ENCODE measurements at places on chromosomes 12 and 14.
A peak's percentile ranks its signal among the peaks of the same experiment; 100 is the strongest.

DNA sequence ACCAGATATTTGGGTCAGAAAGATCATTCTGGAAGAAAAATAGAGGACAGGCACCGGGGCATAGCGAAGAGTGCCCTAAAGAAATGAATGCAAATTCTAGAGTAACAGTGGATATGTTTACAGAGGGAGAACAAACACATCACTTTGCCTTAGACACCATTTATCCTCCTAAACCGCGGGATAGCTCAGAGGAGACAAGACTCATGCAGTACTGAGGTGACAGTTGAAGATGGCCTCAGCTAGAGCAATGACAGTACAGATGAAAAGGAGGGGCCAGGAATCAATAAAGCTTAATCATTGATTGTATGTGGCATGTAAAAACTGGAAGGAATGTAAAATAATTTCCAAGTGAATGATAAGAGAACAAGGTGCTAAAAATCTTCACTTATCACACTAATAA lies 10.5 kb upstream of the PPP1R12A start:
- no peak for DNase-seq

DNA sequence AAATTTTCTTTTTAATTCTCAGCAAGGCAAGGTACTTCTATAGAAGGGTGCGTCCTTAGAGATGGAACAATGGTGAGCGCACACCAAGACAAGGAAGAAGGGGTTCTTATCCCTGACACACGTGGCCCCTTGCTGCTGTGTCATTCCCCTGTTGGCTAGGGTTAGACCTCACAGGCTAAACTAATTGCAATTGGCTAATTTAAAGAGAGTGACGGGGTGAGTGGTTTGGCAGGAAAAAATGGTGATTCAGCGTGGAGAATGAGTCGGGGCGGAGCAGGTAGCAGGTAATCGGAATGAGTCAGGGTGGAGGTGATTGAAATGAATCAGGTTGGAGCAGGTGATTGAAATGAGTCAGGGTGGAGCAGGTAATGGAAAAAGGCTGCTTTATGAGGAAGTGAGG lies 36.3 kb upstream of the HECTD1 start:
- DNase-seq = peak; percentile 68

GRCh38 chr12:1859643-1860042 lies 39.3 kb downstream of the LRTM2 start:
- peak; percentile 67 for DNase-seq

- no peak for DNase-seq
Measured at GRCh38 chr12:93025145-93026103, 96.3 kb upstream of the EEA1 start.

DNA sequence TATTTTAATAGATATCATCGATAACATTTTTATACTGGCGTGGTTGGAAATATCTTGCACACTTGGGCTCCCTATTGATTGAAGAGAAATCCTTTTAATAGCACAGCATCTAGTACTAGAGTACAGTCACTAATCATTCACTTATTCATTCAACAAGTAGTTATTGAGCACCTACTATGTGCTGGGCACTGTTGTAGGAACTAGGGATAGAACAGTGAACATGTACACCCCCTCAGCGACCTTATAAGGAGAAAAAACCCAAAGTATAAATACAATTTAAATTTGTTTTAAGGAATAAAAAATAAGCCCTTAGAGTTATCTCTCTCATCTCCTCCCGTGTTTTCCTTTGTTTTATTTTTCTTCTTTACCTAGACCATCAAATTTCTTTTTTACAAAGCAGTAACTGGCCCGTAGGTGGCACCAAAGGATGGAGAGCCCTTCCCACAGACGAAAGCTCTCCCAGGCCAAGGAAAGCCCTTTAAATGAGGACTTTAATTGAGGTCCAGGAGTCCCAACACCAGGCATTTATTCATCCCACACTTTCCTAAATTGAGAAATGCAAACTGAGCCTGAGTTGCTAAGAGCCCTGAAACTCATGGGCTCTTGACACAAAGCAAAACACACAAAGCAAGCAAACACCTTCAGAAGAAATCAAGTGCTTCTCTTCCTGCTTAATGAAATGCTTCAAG lies 29.0 kb downstream of the PEBP1 start:
- DNase-seq = peak; percentile 66

DNA sequence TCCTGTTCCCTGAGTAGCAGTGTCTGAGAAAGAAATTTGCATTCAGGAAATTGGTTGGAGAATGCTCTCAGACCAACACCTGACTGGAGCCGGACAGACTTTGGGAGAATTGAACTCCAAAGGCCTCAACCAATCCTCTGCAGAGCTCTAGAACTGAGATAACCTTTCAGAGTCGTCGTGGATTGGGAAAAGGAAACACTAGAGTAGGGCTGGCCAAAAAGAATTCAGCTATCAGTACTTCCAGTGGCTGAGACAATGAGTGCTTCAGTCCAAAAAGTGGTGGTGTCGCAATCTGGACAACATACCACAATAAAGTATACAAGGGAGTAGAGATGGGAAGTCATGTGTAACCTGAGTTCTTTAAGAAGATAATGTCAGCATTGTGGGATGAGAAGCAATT lies 377.1 kb downstream of the SLC16A7 start:
- DNase-seq = no peak

- DNase-seq = no peak
Measured at GRCh38 chr14:93309427-93309966, 23.3 kb downstream of the BTBD7 start.

DNA sequence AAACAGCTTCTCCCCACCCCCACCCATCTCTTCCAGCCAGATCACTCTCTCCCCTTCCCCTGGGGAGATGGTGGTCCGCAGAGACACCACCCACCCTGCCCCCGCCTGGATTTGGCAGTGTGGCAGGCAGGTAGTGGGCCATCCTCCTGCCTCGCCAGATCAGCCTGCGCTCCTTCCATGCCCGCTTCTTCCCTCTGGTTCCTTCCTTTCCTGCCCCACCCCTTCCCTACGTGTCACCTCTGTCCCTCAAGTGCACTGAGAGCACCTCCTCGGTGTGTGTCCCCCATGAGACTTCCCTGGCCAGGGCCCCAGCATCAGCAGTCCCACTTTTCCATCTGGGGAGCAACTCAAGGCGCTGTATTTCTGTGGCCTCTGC lies 632 bp downstream of the NYNRIN start:
- DNase-seq = no peak

DNA sequence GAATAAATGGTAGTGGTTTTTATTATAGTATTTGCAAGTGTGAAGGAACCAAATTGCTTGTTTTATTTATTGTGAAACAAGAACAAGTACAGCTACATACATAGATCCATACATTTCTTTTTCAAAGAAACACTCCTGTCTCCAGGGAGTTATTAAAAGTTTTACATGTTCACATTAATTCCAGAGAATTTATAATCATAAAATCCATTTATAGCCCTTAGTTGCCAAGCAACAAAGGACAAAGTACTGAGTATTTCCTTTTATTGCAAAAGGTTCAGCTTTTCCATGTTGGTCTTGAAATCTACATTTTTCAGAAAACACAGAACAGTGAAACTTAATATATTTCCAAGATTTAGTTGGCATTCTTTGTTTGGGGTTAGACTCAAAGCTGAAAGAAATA lies 9.5 kb downstream of the MYRFL start:
- DNase-seq = no peak

GRCh38 chr12:51406290-51406689 lies 15.1 kb upstream of the GALNT6 start:
- no peak for DNase-seq

DNA sequence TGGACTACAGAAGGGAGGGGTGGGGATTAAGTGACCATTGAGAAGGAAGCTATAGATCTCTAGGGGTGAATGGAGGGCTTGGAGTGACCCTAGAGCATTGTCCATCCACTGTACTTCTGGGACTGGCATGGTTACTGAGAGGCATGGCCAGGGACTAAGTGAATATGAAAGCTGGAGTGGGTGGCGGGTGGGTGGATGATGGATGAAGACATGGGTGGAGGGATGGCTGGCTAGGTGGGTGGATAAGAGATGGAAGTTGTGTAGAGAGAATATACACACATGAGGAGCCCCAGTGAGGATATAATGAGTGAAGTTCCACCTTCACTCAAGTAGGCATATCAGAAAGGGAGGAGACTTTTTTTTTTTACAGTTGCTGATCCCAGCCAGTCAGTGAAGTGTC lies 65.5 kb upstream of the NRXN3 start:
- DNase-seq = no peak

DNA sequence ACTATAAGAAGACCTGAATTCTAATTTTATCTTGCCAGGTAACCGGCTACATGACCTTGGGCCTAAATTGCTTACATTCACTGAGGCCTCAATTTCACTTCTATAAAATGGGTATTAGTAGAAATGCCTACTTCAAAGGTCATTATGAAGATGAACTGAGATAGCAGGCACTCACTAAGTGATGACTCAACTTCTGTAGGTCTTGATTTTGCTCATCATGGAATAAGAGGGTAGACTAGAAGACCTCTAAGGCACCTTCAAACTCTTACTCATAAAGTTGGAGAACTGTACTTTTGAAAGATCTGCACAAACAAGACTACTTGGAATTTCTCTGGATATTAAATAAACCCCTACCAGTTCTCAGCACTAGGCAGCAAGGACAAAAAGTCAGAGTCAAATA lies 39.3 kb upstream of the FRMD6 start:
- no peak for DNase-seq

DNA sequence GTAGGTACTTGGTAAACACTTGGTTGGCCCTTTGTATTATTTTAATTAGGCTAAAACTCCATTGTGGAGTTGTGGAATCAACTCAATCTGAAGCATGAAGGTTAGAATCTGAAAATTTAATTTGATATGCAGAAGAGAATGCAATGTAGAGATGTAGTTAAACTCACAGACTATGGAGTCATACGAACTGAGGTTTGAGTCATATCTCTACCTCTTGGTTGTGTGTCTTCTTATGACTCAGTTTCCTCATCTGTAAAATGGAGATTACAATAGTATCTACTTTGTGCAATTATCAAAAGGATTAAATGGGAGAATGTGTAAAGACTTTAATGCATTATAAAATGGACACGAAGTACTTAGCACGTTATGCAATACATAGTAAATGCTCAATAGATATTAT lies 146.0 kb upstream of the IFNG-AS1 start:
- no peak for DNase-seq

DNA sequence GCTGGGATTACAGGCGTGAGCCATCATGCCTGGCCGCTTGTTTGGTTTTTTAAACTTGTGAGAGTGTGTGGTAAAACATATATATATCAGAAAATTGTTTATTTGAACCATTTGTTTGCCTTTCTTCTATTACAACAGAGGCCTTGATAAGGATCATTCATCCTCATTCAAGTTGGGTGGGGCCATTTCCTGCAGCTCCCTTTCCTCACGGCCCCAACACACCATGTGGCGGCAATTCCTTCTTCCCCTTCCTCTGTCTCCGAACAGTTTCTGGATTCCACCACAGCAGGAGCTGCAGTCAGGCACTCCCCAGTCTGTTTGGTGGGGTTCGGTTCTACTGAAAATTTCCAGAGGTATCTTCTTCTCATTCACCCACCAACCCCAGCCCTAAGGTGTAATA lies 42.0 kb upstream of the RASSF3 start:
- DNase-seq = no peak

DNA sequence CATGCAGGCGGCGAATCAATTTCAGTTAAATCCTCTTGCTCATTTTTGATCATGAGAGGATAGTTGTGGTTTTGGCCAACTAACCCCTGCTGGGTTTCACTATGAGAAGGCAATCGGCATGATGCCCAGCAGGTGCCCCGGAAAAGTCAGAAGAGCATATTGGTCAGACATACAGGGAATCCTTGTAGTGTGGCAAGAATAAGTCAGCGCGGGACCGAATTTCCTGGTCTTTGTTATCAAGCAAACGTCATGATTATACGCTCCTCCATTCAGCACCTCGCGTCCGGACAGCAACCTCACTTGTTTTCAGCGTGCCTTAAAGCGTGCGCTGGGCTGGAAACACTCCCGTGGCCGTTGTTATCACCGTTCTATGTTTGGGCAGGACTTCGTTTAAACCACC lies 1.8 kb downstream of the TBC1D30 start:
- peak; percentile 70 for DNase-seq

- no peak for DNase-seq
Measured at GRCh38 chr12:130818272-130818634, 20.8 kb downstream of the STX2 start.

- DNase-seq = no peak
Measured at GRCh38 chr12:11980115-11980514, 90.6 kb upstream of the BCL2L14 start.

DNA sequence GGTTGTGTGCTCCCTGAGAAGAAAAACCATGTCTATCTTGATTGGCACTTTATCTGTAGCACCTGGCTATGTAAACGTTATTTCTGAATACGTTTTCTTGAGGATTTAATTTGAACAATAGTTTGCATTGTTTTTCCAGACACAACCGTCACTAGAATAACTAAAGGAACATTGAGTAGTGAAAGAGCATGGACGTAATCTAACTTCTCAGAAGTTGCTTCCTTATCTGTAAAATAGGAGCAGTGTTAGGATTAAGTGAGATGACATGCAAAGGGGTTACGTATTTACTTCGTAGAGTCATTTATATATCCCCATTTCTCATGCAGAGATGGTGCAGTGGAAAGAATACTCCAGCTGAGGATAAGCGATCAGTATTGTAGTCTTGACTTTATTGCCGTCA lies 8.1 kb downstream of the AEBP2 start:
- no peak for DNase-seq

DNA sequence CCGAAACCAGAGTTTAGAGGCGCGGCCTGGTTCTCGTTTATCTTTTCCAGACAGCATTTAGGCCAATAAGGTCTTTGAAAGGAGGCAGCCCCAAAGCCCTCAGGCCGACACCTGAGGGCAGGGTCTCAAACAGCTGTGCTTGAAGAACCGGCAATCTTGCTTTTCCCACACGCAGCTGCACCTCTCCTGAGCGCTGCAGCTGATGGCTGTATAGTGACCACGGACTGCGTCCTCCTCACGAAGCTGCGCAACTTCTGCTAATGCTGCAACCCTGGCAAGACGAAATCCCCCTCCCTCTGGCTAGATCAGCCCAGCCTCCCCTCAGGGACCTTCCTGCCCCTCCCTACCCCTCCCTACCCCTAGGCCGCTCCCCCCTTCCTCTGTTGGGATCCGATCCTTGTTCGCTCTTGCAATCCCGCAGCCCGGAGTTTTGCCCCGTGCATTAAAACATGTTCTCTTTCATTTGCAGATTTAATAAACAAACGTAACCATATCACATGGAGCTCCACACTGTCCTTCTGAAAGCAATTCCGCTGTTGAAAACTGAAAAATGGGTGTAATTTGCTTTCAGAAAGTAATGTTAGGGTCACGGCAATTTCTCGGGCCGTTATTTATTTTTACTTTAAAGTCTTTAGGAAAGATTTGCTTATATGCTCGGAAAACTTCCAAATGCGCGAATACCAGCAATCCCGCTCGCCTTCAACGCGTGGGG lies 4.8 kb upstream of the PAX9 start:
- DNase-seq = no peak

DNA sequence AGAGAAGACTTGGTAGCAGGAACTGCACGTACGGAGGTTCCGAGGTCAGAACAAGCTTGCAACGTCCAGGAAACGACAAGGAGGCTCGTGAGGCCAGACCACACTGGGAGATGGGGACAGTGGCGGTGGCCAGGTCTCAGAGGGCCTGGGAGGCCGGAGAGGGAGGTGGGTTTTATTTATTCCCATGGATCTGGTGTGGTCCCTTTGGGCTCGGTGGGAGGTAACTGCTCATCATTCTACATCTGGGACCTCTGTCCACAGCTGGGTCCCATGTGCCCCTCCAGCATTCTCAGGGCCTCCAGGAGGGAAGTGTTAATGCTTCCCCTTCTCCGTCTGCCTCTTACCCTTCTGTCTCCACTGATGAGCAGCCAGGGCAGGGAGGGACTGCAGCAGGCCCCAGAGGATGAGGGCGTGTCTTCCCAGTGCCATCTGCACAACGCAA lies 35.7 kb upstream of the NCOR2 start:
- DNase-seq = no peak

GRCh38 chr14:79091381-79091963 lies 921.3 kb downstream of the NRXN3 start:
- peak; percentile 11 for DNase-seq

GRCh38 chr12:76083246-76083903 lies 1.1 kb downstream of the NAP1L1 start:
- no peak for DNase-seq

All from ELF-1 (cell line).